Activated CD8-positive, alpha-beta memory T cell treated with anti-CD3 and anti-CD28 coated beads, Interleukin-2, amount 10 ng/mL, durations not matched to agents 7 days and 5 days (primary cell): ENCODE measurements at places on chromosomes 5 and 9.

DNA sequence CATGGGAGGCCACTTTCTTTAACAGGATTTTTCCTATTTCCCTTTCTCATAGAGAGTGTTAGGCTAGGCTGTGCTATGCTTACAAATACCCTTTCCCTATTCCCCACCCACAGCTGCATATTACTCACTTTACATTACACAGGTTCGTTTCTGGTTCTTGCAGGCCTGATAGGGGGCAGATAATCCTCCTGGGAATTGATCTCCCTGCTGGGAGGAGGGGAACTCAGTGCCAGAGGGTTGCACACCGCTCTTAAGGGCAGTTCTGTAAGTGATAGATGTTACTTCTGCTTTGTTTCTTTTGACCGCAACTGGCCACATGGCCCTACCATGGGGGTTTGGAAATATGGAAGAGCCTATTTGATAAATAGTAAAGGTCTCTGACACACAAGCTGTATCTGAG lies 54.0 kb upstream of the NTRK2 start:
- DNase-seq = no peak

DNA sequence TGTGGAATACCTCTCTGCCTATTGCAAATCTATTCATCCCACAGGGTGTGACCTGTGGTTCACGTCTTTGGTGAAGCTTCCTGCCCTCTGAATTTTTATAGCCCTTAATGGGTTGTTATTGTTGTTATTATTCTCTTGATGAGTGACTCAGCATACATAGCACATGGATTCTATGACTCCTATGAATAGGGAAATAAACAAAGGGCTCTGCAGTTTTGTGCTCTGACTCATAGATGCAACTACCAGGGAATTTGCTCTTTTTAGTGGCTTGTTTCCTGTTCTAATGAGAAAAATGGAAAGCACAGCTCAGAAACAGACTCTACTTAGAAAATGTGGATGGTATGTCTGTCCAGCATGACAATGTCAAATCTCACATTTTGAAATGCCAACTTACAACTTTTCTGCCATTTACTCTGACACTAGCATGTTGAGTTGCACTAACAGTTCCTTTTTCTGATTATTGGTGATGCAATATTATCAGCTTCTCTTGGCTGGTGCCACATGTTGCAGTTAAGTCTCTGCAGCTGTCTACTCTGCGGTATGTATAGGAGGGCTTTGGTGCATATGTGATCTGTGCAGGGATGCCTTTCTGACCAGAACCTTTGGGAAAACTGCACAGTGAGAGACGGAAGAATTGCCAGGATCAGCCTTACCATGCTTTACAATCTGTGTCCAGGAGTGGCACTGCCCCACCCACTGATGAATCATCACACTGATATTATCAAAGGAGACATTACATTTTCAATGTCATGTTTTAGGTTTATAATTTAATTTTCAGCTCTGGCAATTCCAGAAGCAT lies 996.4 kb upstream of the WWC1 start:
- DNase-seq = no peak

- DNase-seq = no peak
These were observed 178.4 kb downstream of the MPDZ start for GRCh38 chr9:13100914-13101572.

DNA sequence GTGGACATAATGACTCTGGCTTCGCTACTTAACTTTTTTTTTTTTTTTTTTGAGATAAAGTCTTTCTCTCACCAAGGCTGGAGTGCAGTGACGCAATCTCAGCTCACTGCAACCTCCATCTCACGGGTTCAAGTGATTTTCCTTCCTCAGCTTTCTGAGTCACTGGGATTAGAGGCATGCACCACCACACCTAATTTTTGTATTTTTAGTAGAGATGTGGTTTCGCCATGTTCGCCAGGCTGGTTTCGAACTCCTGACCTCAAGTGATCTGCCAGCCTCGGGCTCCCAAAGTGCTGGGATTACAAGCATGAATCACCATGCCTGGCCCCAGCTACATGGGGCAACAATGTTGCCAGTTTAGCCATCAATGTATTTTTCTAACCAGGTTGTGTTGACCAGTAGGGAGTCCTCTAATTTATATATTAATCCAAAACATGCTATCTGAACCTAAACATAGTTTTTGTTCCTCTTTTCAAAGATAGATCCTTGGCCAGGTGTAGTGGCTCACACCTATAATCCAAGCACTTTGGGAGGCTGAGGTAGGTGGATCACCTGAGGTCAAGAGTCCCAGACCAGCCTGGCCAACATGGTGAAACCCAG lies 120.3 kb upstream of the LHFPL2 start:
- DNase-seq = no peak

DNA sequence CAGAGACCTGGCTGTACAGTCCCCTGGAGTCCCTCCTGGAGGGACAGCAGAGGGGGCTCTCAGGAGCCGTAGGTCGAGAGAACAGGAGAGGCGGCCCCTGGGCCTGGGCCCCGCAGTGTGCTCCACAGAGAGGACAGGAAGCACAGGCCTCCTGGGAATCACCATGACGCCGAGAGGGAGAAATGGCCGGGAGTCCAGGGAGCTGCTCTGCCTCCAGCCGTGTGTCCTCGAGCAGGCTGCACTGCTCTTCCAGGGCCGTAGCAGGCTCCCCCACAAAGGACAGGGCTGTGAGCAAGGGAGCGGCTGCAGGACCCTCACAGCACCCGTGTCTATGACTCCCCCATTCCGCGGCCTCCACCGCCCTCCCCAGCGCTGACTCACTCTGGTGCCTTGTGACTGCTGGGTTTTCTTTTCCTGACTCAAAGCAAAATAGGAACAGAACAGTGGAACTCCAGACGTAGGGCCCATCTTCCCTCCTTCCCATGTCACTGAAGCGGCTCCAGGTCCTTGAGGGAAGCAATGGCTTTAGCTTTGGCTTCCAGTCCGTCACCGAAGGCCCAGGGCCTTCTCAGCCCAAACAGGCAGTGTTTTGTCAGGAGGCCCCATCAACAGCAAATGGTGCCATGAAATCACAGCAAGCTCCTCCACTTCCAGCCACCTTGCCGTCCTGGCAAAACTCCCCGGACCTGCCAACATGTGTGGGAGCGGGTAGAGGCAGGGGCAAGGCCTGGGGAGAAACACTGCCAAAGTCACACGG lies 114.2 kb downstream of the LHFPL2 start:
- no peak for DNase-seq

- no peak for DNase-seq
These were observed 15.5 kb downstream of the PCDHB15 start for GRCh38 chr5:141260458-141261237.

GRCh38 chr5:157648275-157648990 lies 3.8 kb downstream of the SOX30 start:
- DNase-seq = no peak
